ENCODE measurements at places on chromosomes 16 and 17.
A peak's percentile ranks its signal among the peaks of the same experiment; 100 is the strongest.

- no peak for DNase-seq
These were observed 11.6 kb downstream of the AKAP1 start for GRCh38 chr17:57096472-57097202.

DNA sequence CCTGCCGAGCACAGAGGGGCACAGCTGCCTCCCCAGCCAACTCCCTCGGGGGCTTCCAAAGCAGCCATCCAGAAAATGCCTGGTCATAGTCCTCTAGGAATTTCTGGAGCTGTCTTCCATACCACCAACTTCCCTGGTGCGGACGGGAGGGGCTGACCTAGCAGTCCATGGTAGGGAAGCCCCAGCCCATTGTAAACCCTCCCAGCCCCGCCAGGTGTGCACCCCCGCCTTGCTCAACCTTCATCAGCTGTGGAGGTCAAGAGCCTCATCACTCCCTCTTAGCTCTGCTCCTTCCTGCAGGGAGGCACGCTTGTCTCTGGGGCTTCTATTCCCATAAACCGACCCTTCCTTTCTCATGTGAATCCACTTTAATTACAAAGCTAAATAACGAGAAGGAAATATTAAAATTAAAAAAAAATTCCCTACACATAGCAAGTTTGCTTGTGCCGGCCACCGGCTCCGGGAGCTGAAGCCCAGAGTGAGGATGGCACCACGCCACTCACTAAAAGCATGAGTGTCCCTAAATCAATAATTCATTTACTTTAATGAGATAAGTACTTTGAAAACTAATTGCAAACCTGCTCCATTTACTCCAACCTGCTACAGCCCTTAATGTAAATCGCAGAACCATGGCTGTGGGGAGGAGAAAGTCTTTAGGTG, 181.4 kb downstream of the ENGASE start:
- no peak for DNase-seq

- DNase-seq = peak; percentile 7
These were observed 12.9 kb upstream of the ODF4 start for GRCh38 chr17:8326511-8327302.

DNA sequence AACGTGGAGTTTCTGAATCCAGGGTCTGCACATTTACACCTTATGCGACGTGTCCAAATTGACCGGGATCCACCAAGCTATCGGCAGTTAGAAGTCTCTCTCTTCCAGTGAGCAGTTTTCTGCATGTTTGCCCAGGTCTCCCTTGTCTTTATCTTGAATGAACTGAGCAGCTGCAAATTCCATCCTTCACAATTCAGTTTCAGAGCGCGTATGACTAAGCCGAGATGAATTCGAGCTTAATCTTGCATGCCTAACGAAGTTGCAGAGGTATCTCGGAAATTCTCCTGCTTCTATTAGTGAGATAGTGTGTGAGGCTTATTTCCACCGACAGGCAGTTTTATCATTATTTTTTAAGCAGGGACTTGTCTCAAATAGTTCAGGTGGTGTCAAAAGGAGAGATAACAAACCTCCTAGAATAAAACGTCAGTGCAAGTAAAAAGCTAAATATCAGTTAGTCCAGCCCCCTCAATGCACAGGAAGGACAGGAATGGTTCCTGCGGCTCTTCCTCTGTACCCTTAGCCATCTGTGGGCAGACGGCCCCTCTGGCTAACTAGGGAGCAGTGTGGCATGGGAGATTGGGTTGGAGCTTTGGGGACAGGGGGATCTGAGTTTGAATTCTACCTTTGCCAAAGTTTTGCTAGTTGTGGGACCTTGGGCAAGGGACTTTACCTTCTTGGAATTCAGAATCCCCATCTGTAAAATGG, 93.0 kb upstream of the GPR139 start:
- no peak for DNase-seq

DNA sequence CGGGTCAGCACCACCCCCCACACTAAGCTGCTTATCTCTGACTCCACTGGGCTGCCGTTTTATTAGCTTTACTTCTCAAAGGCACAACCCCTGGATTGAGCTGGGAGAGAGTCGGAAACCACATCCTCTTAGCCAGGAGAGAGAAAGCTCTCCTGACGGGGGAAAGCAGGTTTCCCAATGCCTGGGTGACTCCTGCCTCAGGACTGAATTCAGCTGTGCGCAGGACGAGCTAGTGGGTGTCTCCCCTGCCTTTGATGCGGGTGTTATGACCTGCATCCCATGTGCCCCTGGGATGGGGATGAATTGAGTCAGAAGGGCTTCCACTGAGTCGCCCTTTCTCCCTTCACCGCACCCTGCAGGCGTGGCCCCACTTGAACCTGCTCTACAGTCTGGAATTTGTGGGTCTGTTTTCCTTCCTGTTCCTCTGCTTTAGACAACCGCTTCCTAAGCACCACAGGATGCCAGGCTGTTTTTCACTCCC, 819.2 kb upstream of the EEF2KMT start:
- DNase-seq = no peak

GRCh38 chr17:75679706-75680211, 12.6 kb downstream of the SAP30BP start:
- no peak for DNase-seq

DNA sequence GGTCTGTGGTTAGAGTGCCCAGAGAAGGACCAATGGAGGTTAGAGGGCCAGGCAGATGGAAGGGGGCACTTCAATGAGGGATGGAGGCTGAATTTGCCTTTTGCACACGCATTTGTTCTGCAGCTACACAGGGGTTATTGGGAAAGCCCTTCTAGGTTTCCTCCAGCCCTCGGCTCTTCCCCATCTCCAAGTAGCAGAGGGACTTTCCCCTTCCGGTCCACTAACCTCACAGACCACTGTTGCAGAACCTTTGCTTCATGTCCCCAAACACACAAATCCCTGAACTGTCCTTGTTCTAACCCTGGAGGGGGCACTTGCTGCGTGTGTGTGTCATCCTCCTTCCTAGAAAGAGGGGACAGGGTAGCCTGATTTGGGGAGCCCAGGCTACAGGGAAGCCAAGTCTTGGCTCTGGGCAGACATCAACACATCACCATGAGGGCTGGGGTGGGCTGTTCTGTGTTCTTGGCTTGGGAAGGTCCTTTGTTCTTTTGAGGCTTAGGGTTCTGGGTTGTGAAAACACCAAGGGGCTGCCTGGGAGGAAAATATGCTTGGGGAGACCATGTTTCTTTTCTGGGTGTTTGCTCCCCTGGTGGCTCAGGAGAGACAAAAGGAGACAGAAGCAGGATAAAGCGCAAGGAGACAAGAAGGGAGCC, 7.3 kb upstream of the NR1D1 start:
- no peak for DNase-seq

- peak; percentile 23 for DNase-seq
These were observed at the start of gene RNF213 for GRCh38 chr17:80260791-80261158. RNF213 (plus strand) TSS chr17:80260852; CDS start chr17:80263682, 2,830 bp downstream.

- no peak for DNase-seq
These were observed 600.6 kb upstream of the CDH11 start for GRCh38 chr16:65722429-65722828.

DNA sequence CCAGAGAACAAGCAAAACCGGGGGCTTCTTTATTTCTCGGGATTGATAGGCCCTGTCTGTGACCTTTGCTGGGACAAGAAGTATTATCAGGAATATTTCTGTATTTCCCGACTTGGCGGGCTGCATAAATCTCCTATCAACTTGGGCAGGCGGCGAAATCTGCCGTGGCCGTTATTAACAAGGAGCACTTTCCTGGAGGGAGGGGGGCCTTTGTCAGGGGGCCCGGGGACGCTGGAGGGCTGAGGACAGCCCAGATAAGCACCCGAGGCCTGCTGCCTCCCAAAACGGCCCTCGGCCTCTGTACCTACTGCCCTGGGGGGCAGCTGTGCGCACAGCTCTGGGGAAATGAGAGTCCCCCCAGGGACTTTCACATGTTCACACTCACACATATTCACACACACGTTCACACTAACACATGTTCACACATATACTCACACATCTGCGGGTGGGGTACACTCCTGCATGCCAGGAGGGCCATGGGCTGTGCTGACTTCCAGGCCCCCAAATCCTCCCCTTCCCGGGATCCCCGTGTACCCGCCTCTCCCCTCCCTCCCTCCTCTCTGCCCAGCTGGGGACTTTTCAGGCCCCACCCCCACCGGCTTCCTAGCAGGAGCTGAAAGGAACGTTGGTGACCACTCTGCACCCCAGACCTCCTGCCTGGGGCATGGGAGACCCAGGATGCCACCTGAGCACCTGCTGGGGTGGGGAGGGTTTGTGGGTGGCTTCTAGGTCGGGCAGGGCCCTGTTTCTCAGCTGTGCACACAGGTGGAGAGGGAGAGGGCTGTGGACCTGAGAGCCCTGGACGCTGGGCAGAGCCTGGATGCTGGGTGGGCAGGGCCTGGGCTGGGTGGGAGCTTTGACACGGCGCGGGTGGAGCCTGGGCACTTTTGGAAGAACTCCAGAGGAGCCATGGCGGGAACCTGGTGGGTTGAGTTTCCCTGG, 24.3 kb upstream of the GSE1 start:
- DNase-seq = no peak

GRCh38 chr16:56513972-56514371, 5.9 kb downstream of the BBS2 start:
- DNase-seq = peak; percentile 34
